Stimulated activated CD4-positive, alpha-beta T cell treated with anti-CD3 and anti-CD28 coated beads, Interleukin-4, amount 100 ng/mL, for 48 hours (primary cell): ENCODE measurements at places on chromosomes 16 and 17.

- DNase-seq: no peak
These were observed 435.5 kb downstream of the KCNJ2 start for GRCh38 chr17:70604854-70605253.

DNA sequence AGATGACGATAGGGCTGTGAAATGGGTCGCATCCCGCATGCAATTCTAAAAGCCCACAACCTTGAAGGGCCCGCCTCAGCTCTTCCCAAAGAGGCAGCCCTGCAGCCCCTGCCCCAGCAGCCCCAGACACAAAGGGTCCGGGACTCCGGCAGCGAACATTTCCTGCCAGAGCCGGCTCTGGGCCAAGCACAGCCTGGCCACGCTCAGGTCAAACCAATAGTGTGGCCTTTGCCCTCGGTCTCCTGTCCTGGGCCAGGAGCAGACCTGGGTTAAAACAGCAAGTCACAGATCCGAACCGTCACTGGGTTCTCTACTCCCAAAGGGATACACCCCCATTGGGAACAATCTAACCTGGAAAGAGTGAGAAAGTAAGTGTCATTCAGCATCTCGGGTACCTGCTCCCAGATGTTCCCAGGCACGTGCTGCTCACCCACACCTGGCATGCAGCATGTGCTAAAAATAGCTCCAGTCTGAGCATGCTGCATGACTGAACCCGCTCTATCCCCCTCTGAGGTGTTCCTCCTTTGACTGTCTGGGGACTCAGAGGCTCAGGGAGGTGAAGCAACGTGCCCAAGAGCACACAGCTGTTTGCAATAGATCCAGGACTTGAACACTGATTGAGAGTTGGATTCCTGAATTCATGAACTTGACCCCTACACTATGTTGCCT is 22.2 kb upstream of the ATP2A3 start:
- DNase-seq: no peak

DNA sequence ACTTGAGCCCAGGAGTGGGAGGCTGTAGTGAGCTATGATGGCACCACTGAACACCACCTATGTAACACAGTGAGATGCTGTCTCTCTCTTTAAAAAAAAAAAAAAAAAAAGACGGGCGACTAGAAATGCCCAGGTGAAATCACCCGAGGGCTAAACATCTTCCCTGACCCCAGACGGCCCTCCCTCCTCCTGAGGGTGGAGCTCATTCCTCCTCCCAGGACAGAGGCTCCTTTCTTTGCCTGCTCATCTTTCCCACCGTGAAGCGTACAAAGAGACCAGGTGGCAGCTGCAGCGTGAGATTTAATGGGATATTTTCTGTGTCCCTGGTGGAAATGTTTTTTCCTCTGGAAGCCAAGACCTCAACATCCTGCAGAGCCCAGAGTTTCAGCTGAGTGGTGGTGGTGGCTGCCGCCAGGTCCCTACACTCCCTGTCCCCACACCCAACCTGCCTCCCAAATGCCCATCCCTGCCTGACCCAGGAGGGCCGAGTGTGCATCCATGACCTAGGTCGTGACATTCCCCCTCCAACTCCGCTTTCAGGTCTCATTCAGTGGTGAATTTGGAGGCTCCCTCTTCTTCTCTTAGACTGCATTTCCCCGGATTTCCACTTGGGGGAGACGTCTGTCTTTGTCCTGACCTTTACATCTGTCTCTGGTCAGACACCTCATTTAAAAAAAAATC is 14.4 kb upstream of the GPRC5B start:
- no peak for DNase-seq

DNA sequence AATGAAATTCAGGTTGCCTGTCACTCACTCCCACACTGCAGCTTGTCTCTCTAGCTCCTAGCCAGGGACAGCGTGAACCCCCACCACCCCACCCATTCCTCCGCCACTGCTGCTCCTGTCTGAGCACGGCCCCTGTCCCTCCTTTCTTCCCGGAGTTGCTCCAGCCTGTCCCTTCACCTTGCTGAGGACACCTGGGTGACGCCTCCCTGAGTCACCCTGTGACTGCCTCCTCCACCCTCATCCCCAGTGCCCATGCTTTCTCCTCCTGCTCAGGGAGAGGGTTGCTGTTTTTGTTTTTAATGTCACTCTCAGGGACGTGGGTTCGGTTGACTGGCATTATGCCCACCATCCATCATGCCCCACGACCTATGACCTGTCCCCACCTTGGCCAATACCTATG is 25.8 kb upstream of the NAT9 start:
- no peak for DNase-seq

DNA sequence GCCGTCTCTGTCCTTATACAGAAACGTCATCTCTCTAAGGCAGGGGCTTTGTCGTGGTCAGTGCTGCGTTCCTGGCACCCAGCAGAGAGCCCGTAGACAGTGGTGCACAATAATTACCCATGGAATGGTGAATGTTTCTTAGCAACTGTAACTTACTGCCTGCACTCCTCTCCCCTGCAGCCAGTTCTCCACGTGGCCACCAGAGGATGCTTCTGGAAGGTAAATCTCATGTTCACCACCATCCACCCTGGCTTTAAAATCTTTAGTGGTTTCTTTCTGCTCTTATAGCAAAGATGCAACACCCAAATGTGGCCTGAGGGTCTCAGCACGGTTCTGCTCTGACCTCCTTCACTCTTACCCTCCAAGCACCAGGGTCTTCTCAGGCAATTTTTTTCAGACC is 150.8 kb downstream of the GRIN2A start:
- no peak for DNase-seq

- DNase-seq: no peak
These were observed 22.8 kb downstream of the KATNIP start for GRCh38 chr16:27572711-27573110.
